ENCODE measurements at places on chromosomes 12 and 14.

DNA sequence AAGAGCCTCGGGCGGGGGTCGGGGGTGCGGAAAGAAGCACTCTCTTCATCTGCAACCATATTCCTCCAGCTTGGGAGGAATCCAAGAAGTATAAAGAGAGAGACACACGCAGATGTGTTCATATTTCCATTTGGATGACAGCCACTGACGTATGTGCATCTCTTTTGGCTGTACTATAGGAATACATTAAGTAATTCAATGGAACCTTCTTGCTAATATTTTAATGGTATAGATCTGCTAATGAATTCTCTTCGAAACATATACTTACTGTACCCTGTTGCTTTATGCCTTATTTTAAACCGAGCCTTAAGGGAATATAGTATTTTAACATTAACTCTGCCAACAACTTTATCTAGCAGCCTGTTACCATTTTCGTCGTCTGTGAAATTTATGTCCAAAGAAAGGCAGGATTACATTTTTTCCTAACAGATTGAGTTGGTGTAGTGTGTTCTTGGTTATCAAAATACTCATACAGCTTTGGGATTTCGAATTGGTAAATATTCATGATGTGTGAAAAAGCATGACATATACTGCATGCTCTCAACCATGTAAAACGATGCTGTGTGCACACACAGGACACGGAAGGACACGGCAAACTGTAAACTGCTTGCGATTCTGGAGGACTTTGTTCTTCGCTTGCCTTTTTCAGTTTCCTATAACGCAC is 84.5 kb downstream of the CCDC88C start:
- DNase-seq: no peak

GRCh38 chr12:2234091-2234490 is 181.3 kb downstream of the CACNA1C start:
- DNase-seq: no peak

DNA sequence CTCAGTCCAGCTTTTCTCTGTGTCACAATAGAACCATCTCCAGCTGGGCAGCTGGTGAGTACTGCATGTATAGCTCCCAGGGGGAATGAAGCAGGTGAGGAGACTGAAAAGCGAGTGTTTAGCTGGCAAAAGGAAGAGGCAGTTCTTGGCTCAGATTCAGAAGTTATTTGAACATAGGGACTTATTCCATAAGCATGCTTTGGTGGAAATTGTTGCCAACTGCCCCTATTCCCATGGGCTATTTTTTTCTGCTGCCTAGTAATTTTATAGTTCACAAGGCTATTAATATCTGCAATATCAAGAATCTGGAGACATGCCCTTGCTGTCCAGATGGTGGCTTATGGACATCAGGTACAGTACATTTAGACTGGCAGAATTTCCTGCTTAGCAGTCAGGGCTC is 1112.7 kb downstream of the LRFN5 start:
- no peak for DNase-seq

GRCh38 chr14:75847584-75847983 is 134.2 kb downstream of the TGFB3 start:
- no peak for DNase-seq

DNA sequence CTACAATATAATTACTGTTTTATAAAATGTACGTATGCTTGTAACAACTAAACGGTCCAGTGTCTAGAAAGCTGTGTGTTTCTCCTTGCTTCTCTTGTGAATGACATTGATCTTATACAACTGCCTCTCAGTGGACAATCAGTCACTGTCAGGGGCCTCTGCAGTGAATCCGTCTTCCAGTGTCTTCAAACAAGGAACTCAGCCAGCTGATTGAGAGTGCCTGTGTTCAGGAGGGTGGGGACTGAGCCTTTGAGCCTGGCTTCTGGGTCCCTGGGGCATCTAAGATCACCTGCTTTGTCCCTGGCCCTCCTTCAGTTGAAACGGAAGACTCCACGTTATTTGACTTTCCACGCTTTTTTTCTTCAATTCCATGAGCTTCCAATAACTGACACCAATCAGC is 133.1 kb upstream of the SFSWAP start:
- no peak for DNase-seq

GRCh38 chr14:95663226-95663797 is 22.9 kb upstream of the TCL1B start:
- DNase-seq: no peak

DNA sequence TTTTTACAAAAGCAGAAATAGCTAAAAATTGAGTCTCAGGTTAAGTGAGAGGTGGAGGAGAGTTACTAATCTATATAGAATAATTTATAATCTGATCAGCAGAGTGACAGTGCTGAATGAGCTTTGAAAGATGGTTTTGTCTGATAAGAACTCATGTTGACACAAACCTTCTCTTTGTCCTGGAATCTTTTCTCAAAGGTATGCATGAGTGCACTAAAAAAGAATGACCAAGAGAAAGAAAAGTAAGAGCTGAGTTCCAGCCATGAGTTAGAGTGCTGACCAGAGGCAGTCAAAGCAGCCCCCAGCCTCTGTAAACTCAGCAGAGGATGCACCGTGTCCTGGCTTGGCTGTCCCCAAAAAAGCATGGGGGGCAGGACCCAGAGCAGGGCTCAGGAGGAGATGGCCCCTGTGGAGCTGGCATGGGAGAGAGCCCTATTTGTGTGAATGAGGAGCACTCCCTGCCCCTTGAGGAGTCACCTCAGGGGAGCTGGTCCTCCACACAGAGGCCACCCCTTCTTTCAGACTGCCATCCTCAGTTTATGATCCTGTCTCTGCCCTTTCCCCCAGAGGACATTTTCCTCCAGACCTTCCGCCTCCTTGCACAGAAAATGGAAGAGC is 129.8 kb downstream of the SEC23A start:
- no peak for DNase-seq

- no peak for DNase-seq
Measured at GRCh38 chr14:53890611-53891101, 66.0 kb downstream of the BMP4 start.

GRCh38 chr12:75529316-75529715 is 17.9 kb upstream of the KRR1 start:
- DNase-seq: no peak

- DNase-seq: no peak
Measured at GRCh38 chr12:81798294-81798693, 39.1 kb upstream of the PPFIA2 start.

GRCh38 chr12:11730299-11731041 is 81.0 kb downstream of the ETV6 start:
- no peak for DNase-seq

GRCh38 chr12:102765736-102766135 is 151.3 kb downstream of the PAH start:
- DNase-seq: no peak

DNA sequence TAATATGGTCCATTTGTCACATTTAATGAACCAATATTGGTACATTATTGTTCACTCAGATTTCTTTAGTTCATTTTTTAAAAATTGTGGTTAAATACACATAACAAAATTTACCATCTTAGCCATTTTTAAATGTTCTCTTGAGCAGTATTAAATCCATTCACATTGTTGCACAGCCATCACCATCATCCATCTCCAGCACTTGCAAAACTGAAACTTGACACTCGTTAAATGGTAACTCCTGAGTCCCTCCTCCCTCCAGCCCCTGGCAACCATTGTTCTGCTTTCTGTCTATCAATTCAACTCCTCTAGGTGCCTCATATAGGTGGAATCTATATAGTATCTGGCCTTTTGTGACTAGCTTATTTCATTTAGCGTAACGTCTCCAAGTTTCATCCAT is 86.4 kb downstream of the ACACB start:
- no peak for DNase-seq

DNA sequence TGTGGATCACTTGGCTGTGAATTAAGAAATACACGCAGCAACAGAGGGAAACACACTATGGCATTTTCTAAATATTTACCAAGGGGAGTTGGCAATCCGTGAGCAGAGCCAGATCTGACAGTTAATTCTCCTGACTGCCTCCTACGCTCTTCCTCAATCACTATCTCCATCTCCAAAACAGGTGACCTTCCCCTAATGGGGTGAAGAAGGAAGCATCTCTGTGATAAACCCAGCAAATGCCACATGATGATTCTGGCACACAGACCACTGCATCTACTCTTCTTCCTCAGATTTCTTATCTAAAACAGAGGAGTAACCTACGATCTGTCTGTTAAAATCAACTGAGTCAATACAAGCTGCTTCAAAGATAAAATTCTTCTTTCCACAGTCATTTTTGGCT is 4.4 kb downstream of the SPTB start:
- no peak for DNase-seq

GRCh38 chr12:130709971-130710732 is 5.9 kb downstream of the RIMBP2 start:
- no peak for DNase-seq

GRCh38 chr12:5013266-5013730 is 30.4 kb upstream of the KCNA5 start:
- DNase-seq: no peak

- DNase-seq: no peak
Measured at GRCh38 chr12:1562813-1563407, 31.5 kb downstream of the FBXL14 start.

- DNase-seq: no peak
Measured at GRCh38 chr12:47122602-47123001, 42.8 kb upstream of the AMIGO2 start.

- DNase-seq: no peak
Measured at GRCh38 chr12:47841501-47841900, 21.8 kb upstream of the HDAC7 start.

DNA sequence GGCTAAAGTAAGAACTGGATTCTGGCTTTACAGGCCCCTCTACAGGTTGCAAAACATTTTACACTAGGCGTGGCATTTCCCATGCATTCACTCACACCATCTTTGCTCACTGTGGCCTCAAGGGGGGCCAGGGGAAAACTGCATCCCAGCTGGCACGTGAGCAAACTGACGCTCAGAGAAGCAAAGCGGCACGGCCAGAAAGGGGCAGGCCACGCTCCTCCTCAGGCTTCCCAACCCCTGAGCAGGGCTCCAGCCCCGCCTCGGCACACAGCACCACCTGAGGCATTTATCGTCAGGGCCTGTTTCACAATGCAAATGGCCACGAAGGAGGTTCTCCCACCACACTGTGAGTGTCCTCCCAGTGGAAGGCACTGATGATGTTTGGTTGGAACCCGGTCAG is 90.8 kb downstream of the BCL11B start:
- DNase-seq: no peak

- DNase-seq: no peak
Measured at GRCh38 chr14:34232790-34233189, 229.2 kb downstream of the SPTSSA start.

GRCh38 chr14:54040846-54041245 is 84.2 kb upstream of the BMP4 start:
- no peak for DNase-seq

DNA sequence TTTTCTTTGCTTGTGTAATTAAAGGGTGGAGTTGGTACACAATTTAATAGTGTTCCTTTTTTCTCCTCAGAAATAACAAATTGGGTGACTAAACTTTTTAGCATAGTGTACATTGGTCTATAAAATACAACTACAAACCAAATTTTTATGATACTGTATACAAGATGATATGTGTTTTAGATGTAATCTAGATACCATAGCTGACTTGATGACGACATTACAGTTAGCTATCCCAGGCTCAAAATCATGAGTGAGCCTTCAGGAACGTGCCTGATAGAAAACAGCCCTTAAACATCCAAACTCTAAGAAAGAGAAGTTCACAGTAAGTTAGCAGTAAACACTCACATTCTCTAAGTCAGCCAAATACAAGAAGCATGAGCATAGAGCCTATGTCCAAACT is 99.0 kb upstream of the SSTR1 start:
- no peak for DNase-seq

GRCh38 chr12:101527682-101528081 is 52.5 kb downstream of the SPIC start:
- DNase-seq: no peak

DNA sequence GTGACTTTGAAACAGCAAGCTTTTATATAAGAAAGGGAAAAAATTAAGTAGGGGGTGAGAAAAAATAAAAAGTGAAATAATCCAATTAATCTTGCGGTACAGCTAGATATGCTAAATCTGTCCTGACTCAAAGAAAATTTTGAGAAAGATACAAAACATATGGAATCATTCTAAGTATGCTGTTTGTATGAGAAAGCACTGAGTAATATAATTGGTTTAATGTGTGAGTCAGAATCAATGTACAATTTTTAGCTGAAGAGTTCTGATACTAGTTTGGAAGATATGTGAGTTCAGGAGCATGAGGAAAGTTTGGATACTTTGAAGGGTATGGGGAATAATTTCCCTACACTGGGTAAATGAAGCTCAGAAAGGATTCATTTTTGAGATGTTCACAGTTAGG is 190.9 kb upstream of the RASSF8 start:
- no peak for DNase-seq

DNA sequence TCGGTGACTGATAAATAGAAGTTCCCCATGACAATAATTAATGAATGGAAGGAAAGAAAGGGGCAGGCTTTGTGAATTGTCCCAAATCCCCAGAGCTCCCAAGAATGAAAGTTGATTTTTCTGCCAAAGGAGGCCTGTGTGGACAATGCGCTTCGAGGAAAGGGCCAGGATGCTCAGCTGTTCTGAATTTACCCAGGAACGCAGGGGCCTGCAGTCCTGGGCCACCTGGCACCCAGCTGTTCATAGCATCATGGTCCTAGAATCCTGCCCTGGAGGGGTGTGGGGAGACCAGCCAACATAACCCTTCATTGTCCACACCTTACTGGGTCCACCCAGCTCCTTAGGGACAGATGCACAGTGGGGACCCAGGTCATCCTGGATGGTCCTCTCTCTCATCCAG is 587.5 kb downstream of the BCL11B start:
- no peak for DNase-seq

GRCh38 chr12:98951406-98951805 is 306.3 kb downstream of the APAF1 start:
- no peak for DNase-seq

DNA sequence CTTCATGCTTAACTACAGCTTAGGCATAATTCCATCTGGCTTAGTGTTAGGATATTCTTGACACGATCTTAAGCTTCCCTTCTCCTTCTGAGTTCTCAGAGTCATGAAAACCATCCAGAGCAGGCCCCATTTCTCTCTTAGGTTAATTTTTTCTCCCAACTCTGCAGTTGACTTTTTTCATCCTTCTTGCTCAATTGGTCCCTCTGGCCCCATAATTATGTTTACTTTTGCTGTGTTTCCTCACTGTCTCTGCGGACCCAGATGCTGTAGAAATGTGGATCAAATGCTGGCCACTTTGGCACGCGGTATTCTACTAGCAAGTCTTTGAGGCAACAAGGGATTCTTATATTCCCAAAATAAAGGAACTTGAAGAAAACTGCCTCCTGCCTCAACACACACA is 9.5 kb downstream of the TMEM132C start:
- DNase-seq: no peak

GRCh38 chr14:68696721-68697495 is 96.0 kb downstream of the ZFP36L1 start:
- no peak for DNase-seq
